ENCODE measurements at places on chromosomes 6 and 20.

- DNase-seq: no peak
Measured at GRCh38 chr6:51743999-51744398, 343.4 kb downstream of the PKHD1 start.

DNA sequence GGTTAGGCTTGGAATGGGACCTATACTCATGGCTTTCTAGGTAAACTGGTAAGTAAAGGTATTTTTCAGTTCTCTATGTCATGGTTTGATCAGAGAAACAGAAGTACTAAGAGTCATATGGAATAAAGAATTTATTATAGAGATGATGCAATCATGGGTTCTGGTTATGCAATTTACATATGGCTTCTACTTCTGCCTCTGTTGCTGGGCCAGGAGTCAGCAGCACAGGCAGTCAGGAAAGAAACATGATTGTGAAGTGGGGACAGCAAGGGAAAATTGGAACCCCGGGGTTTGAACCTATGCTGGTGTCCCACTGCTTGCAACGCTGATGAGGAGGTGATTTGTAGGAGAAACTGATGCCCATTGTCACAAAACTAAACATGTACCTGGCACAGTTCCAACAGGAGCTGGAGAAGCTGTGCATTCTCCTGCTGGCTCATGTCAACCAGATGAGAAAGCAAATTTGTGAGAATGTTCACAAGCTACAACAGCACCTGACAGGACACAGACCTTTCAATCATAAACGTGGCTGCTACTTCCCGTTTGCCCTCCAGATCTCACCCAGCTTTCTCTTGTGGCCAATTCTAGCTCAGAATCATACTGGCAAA is 887.1 kb downstream of the TFAP2A start:
- DNase-seq: no peak

DNA sequence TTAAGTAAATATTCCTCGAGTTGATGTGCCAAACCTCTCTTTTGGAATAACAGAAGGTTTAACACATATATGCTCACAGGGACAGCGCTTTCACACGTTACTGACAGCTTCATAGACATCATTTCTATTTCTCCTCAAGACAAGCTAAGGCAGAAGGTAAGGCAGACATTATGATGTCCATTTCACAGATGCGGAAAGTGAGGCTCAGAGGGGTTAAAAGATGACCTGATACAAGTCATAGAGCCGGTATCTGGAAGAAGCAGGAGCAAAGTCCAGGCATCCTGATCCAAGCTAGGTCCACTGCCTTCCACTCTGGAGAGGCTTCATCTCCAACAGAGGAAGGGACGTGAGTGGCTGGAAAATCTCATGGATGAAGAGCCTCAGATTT is 86.7 kb downstream of the FOXC1 start:
- no peak for DNase-seq

DNA sequence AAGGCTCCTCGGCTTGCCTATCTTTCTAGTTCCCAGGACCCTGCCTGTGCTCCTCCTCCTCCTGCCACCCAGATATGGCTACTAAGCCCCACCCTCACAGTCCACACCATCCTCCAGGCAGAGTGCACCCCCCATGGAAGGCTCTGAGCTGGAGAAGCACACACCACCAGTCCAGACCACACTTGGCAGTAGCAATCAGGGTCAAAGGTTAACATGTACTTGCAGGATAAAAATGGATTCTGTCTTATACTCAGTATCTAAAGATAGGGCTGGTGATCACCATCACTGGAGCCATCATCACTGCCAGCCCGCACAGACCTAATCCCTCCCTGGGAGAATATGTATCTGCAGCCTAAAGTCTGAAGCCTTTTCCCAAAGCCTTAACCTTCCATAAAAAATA is 83.4 kb downstream of the PRKN start:
- no peak for DNase-seq

DNA sequence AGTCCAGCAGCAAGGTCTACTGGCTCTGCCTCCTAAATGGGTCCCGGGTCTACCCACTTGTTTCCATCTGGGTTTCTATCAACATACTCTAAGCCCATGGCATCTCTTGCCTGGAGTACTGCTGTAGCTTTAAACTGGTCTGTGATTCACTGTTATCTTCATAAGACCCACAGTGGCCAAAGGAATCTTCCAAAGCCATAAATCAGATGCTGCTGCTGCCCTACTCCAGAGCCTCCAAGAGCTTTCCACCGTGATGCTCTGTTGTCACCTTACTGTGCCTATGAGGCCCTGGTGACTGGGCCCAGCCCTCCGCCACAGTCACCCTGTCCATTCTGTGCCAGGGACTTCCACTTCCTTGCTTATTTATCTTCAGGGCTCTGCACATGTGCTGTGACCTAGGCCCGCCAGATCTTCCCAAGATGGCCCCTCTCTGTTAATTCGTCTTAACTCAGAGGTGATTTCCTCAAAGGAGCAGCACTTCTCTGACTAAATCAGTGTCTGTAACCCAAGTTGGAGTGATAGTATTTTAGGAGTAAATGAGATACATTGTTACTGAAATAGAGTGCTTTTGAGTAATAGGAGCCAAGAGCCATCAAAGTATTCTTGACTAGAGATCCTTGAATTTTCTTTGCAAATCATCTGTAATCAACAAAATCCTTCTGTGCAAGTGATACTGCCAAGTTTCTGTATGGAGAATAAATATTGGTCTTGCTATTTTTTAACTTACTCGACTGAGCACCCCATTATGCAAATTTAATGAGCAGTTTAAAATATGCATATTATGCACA is 102.5 kb downstream of the PPP1R14C start:
- no peak for DNase-seq

DNA sequence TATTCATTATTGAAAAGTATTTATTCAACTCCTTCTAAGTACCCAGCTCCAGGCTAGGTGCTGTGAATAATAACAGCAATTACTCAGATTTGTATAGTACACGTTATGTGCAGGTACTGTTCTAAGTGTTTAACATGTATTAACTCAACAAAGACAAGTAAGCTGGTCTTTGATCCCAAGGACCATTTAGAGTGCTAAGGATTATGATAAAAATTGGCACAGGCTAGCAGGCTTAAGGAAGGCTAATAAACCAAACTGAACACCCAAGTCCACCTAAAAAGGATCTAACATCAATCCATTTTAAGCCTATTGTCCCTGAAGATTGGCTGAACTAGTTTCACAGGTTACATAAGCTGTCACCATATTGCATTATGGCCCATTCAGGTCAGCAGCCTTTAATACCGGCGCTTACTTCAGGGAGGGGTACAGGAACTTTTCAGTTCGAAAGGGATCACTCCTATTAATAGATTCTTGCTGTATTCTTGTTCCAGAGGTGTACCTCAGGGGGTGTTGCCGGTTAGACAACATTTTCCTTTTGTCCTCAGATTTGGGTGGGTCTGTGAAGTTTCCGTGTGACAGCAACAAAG is 99.0 kb upstream of the GMDS start:
- DNase-seq: no peak

GRCh38 chr6:30981942-30982772 is 1.4 kb upstream of the MUC21 start:
- DNase-seq: peak; percentile 87

GRCh38 chr6:125120054-125120590 is 33.5 kb upstream of the TPD52L1 start:
- no peak for DNase-seq

DNA sequence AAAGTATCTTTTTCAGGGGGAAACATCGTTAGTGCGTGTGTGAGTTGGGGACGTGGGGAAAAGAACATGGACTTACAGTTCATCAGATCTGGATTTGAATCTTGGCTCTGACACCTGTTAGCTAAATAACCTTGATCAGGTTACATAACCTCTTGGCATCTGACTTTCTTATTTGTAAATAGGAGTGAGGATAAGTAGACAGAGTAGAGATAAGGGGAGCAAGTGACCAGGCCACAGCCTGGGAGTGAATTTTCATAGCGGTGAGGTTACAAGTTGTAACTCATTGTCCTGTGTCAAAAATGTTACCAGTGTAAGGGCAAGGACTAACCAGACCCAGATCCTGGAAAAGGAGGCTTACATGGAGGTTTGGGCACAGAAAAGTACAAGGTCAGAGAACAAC is 733.5 kb upstream of the MMS22L start:
- DNase-seq: no peak

- DNase-seq: peak; percentile 82
Measured at GRCh38 chr6:154962753-154963152, 32.4 kb upstream of the TIAM2 start.

DNA sequence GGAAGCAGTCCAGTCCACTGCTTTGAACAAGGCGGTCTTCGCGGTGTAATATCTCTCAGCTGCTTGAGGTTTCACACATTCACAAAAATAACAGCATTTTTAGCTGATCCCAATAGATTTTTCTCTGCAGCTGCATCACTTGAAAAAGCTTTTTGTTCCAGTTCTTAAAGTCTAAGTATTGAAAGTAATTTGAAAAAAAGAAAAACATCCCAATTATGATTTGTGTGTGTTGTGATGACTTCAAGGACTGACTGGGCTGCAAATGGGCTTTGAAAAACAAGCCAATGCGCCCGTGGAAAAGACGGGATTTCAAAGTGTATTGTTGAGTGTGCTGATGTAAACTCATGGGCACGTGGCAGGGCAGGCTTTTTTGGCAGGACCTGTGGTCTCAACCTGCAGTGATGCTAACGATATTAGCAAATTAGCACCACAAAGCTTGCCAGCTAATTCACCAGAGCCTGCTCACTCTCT is 151.1 kb downstream of the TMEM242 start:
- DNase-seq: no peak

GRCh38 chr20:15060265-15061060 is 723.1 kb upstream of the FLRT3 start:
- no peak for DNase-seq

DNA sequence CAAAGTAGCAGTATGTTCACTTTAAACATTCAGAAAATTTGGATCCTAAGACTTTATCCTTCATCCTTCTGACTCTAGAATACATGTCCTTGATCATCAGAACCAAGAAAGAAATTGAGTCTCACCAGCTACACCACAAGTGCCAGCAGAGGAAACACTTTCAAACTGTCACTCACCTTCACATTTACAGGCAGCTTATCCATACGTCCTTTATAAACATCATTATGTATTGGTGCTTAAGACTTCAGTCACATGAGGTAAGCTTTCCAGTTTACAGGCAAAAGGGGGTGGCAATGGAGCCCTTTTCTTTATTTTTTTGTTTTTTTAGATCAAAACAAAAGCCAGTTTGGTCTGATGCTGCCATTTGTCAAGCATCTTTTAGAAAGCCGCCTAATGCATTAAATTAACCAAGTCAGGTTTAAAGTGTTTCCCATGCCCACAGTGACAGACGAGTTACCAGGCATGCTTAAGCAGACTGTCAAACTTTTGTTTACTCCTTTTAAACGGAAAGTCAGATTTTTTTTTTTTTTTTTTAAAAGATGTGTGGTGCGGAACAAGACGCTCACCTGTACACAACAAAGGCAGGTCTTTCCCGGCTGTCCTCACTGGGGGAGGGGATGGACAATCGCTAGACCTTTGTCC is 952 bp upstream of the BRPF3 start:
- peak; percentile 2 for DNase-seq

DNA sequence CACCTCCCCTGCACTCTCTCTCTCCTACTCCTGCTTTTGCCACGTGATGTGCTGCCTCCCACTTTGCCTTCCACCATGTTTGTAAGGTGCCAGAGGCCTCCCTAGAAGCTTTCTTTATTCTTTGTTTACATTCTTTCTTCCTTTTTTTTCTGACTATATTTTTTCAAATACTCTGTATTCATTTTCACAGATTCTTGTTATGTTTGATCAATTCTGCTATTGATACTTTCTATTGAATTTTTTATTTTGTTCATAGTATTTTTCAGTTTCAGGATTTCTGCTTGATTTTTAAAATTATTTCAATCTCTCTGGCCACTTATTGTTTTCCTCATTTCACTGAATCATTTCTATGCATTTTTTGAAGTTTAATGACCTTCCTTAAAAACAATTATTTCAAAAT is 801.8 kb downstream of the GRIK2 start:
- no peak for DNase-seq

DNA sequence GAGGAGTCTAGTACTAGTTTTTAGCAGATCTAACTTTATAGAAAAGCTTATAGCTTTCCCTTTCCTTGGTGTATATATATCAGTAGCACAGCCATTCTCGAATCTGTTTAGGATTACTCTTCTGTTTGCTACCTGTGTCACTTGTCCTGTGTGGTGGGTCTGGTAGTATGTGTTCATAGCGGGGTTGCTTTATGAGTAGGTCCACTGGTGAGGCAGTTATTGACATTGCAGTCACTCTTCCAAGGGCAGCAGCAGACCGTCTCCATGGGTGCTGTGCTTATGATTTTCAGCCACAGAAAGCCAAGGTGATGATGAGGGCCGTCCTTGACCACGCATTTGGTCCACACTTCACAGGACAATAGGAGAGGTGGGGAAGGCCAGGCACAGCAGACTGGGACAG is 171.5 kb downstream of the CDKAL1 start:
- DNase-seq: no peak

DNA sequence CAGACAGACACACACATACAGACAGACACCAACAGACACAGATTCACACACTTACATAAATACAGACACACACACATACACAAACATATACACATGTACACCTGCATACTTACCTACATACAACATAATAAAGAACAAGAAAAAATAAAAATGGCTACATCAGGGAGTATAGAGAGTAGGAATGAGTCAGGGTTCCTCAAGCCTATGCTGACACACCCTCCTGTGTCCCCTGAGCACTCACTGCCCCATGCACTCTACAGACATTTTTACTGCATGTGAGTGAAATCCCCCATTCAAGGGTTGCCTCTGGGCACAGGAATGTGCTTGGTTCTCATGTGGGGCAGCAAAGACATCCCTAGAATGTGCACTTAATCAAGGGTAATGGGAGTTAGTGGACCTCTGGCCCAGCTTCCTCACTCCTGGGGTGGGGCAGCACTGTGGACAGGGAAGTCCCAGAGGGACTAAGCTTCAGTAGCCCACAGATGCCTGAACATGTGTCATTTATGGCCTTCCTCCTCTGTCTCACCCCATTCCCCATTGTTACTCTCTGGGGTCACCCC is 185.9 kb upstream of the FOXA2 start:
- no peak for DNase-seq

DNA sequence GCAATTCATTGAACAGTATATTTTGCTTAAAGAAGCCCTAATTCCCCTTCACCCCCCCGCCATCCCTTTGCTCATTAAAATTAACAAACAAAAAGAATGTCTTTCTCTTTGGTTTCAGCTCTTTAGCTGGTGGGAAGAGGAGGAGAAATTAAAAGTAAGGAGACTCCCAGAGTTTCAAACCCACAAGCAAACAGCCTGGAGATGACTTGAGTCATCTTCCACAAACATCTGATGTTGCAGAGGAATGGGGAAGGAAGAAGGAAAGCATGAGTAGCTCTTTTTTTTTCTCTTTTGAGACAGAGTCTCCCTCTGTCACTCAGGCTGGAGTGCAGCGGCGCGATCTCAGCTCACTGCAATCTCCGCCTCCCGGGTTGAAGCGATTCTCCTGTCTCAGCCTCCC is 189.6 kb downstream of the ADAT2 start:
- DNase-seq: peak; percentile 60

DNA sequence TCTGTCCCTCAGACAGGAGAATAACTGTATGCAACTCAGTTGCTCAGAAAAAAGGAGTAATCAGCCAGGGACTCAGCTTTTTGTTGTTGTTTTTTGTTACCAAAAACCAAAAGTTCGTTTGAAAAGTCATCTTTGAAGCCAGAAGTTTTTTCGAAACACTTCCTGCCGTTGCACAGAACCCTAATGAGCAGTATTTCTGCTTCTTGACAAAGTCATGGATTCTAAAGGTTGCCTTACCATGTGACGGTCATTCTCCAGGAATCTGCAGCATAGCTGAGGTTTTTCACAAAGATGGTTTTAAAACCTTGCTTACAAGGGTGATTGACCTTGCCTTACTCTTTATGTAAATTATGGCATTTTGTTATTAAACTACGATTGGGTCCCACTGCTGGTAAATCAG is 1.9 kb downstream of the RAB32 start:
- peak; percentile 86 for DNase-seq
